Spinal cord (tissue), 10 donors: ENCODE measurements at places on chromosomes 11 and 22. TPM values are rescaled to one million over a fixed set of nuclear protein-coding genes. Genes with fewer than 3 reads are reported as not detected.

The PYGM gene
- polyA plus RNA-seq: 8.3 TPM

The SYT9 gene
- 13.8 TPM for polyA plus RNA-seq

The C11orf91 gene
- polyA plus RNA-seq: not detected

The TMEM151A gene
- polyA plus RNA-seq: 52.0 TPM

The IRAG1 gene
- 4.6 TPM for polyA plus RNA-seq

The MED15 gene
- polyA plus RNA-seq: 67.8 TPM

The BIRC3 gene
- 2.4 TPM for polyA plus RNA-seq
